ENCODE measurements at places on chromosomes 4 and X. TPM values are rescaled to one million over a fixed set of nuclear protein-coding genes. Genes with fewer than 3 reads are reported as not detected.

- no peak for DNase-seq
Measured at GRCh38 chr4:11843340-11843739, 414.6 kb upstream of the HS3ST1 start.

- no peak for DNase-seq
Measured at GRCh38 chr4:84690481-84690880, 107.6 kb downstream of the CDS1 start.

- DNase-seq, result no peak
Measured at GRCh38 chr4:171875291-171875690, 62.1 kb downstream of the GALNTL6 start.

DNA sequence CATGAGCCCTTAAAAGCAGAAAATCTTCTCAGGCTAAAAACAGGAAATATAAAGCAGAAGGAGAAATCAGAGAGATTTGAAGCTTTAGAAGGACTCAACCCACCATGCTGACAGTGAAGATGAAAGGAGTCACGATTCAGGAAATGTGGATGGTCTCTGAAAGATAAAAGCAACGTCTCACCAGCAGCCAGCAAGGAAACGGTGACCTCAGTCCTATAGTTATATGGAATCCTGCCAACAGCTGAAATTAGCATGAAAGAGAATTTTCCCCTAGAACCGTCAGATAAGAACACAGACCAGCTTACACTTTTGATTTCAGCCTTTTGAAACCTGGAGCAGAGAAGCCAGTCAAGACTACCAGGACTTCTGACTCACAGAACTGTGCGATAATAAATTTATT is 715.7 kb upstream of the HTR2C start:
- DNase-seq, result no peak

DNA sequence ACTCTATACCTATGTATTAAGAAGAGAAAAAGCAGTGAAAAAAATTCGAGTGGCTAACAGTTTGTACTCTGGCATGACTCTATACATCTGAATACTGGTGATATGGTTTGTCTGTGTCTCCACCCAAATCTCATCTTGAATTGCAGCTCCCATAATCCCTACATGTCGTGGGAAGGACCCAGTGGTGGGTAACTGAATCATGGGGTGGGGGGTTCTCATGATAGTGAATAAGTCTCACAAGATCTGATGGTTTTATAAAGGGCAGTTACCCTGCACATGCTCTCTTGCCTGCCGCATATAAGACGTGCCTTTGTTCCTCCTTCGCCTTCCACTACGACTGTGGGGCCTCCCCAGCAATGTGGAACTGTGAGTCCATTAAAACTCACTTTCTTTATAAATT is 70.4 kb downstream of the LRBA start:
- no peak for DNase-seq

The NLRP2B gene
- not detected for total RNA-seq

The UGT2B11 gene
- total RNA-seq, result not detected

Data from upper lobe of left lung (tissue), 6 donors.